ENCODE measurements at places on chromosomes 6 and 20. TPM values are rescaled to one million over a fixed set of nuclear protein-coding genes. Genes with fewer than 3 reads are reported as not detected.

DNA sequence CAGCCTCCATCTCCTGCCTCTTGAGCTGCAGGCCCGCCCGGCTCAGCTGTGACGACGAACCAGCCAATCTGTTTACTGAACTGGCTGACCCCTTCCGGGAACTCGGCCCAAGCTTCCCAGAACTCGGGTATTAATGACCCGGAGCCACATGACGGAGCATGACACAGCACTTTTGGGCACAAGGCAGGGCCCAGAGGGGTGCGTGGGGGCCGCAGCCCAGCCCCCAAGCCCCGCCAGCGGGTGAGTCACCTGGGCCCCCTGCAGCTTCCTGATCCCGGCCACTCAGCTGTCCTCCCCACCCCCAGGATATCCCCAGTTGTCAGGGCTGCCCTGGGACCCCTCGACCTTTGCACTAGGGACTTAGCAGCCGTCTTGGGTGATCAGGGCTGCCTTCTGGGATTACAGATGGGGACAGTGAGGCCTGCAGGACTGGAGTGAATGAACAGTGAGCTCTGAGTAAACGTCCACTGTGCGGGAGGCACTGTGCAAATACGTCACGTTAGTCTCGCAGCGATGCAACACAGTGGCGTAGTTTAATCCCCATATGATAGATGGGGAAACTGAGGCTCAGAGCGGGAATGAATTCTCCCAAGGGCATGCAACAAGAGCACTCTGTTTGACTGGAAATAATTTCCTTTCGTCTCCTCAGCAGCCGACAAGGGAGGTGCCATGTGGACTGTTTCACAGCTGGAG lies 102.1 kb downstream of the CEBPB start:
- DNase-seq: peak; percentile 98

GRCh38 chr20:36018208-36018988 lies 50.0 kb downstream of the CNBD2 start:
- DNase-seq: no peak

- DNase-seq: no peak
Observed at GRCh38 chr20:7627734-7628663, 312.3 kb downstream of the HAO1 start.

- DNase-seq: no peak
Observed at GRCh38 chr6:105835373-105835772, 250.8 kb upstream of the PRDM1 start.

- DNase-seq: no peak
Observed at GRCh38 chr6:4736371-4736873, 39.8 kb upstream of the CDYL start.

CLIC5 gene
- 1.5 TPM for total RNA-seq

COL20A1 gene
- not detected for total RNA-seq

GRIK2 gene
- total RNA-seq: not detected

Measured in uterus (tissue), 4 donors.